Mesothelial cell of epicardium (in vitro differentiated cells): ENCODE measurements at places on chromosomes 7 and 10. TPM values are rescaled to one million over a fixed set of nuclear protein-coding genes. Genes with fewer than 3 reads are reported as not detected.

PON3 gene
- total RNA-seq = not detected in 3 replicates

TRA2A gene
- total RNA-seq = 154 to 165 TPM (median 162 TPM) in 3 replicates

DGKI gene
- total RNA-seq = 1.7 to 2.2 TPM (median 2.0 TPM) in 3 replicates

PI4K2A gene
- total RNA-seq = 18.4 to 20.1 TPM (median 18.7 TPM) in 3 replicates

PRF1 gene
- 0.13 to 0.20 TPM in 2 of 3 replicates, not detected in the other for total RNA-seq

SMARCD3 gene
- 114 to 119 TPM (median 116 TPM) in 3 replicates for total RNA-seq

CAV2 gene
- 8.5 to 10.8 TPM (median 8.9 TPM) in 3 replicates for total RNA-seq

CPXM2 gene
- 0.53 to 0.92 TPM (median 0.86 TPM) in 3 replicates for total RNA-seq

UNCX gene
- not detected in 3 replicates for total RNA-seq

GIMAP5 gene
- total RNA-seq = not detected in 3 replicates

- no peak for DNase-seq
Observed at GRCh38 chr7:149381245-149381644, 79.6 kb downstream of the ZNF777 start.

GRCh38 chr10:58897708-58898107, 278.7 kb upstream of the PHYHIPL start:
- no peak for DNase-seq

GRCh38 chr10:5370493-5371352, 6.0 kb downstream of the UCN3 start:
- DNase-seq = no peak

DNA sequence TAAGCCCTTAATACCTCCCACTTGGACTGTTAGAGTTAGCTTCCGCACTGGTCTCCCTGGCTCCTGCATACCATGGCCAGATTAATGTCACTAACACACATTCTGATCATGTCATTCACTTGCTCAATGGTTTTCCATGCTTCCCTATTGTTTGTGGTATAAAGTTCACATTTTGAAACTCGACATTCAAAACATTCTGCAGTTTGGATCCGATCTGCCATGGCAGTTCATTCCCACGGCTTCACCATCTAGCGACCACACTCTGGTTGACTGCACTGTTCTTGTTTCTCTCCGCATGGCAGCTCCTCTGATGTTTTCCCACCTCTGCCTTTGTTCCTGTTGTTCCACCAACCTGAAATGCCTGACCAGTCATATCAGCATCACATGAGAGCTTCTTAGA, 87.4 kb upstream of the WAC start:
- no peak for DNase-seq

DNA sequence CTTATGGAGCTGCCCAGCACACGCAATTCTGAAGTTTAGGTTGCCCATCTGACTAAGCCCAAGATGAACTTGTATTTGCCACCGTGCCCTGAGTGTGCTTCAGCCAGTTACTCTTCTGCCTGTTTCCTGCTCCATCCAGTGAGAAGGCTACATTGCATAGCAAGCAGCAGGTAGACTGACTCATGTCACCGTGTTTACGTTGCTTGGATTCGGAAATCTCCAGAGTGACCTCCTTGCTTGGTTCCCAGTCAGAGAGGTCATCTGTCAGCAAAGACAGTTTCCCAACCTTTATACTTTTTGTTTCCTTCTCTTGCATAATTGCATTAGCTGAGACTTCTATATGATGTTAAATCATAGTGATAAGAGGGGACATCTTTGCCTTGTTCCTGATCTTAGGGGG, 30.9 kb downstream of the NACAD start:
- DNase-seq = no peak

- DNase-seq = no peak
Observed at GRCh38 chr7:55533729-55534080, 38.6 kb downstream of the VOPP1 start.

DNA sequence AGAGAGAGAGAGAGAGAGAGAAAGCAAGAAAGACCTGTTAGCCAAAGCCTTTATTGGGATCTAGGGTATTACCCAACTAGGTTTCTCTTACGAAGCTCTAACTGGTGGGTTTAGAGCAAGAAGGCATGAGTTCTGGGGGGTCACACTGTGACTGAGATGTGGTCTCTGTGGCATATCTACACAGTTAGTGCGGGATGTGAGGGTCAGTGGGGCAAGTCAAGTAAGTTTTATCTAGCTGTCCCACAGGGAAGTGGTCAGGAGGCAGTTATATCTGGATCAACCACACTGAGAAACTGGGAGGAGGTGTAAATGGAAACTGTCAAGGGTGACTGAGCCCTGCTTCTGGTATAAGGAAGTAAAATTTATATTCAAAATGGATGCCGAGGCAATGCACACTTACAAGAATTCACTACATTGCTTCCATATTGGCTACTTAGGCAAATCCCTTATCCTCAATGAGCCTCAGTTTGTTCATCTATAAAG, 331.6 kb upstream of the HPS1 start:
- DNase-seq = no peak

DNA sequence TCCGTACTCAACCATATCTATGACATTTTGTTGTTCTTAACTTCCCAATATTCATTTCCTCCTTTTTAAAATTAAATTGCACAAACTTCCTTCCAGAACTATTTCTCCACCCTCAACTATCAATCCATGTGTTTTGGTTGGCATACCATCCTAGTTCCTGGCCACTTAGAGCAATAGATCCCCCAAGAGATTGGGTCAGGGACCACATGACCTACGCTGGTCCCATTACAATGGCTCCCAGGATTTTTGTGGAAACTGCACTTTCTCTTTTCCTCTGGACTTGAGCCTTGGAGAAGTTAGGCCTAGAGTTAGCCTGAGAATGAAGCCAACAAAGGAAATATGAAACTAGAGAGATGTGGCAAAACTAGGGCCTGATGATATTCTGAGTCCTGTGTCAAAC, 55.7 kb upstream of the CASD1 start:
- no peak for DNase-seq

GRCh38 chr10:119872610-119872859, at the start of gene MCMBP:
Gene MCMBP, minus strand, starts transcription at chr10:119872843. Its CDS starts 259 bp downstream, at chr10:119872584.
- DNase-seq = no peak

GRCh38 chr7:128093614-128094570, 62.7 kb upstream of the LRRC4 start:
- DNase-seq = no peak

DNA sequence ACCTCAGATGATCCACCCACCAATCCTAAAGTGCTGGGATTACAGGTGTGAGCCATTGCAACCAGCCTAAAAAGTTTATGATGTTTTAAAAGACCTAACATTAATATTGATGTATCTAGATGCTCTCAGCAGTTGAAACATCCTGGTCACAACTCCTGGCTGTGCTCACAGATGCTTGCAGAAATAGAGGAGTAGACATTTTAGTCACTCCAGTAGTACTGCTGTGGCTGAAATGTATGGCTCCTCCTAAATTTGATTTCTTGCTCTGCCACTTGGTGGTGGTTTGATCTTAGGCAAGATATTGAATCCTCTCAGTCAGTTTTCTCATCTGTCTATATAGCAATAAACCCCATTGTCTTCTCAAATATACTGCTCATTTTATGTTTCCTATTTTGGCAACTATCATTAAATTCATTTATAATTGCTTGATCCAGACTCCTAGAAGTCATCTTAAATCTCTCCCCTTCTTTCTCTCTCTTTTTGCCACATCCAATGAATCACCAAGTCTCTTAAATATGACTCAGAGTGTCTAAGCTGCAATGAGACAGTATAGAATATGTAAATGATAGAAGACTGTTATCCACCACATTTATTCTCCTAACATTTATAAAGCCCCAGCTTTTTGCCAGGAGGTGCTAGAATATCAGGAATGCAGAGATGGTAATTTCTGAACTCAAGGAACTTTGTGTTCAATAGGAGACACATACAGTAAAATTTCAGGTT, 78.1 kb upstream of the NRBF2 start:
- no peak for DNase-seq

GRCh38 chr10:89852872-89853271, 151.5 kb downstream of the KIF20B start:
- no peak for DNase-seq

DNA sequence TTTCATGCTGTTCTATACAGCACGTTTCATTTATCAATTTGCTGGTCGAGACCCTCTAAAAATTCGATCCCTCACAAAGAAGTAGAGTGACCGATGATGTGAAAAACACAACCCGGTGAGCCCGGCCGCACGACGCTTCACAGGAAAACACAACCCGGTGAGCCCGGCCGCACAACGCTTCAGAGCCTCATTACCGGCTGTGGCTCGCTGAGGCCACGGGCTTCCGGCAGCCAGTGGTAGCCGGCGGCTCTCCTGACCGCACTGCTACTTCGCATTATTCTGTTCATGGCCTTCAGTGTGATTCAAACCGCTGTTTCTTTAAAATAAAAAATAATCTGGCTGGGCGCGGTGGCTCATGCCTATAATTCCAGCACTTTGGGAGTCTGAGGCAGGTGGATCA, 42.3 kb upstream of the RBM33 start:
- no peak for DNase-seq

DNA sequence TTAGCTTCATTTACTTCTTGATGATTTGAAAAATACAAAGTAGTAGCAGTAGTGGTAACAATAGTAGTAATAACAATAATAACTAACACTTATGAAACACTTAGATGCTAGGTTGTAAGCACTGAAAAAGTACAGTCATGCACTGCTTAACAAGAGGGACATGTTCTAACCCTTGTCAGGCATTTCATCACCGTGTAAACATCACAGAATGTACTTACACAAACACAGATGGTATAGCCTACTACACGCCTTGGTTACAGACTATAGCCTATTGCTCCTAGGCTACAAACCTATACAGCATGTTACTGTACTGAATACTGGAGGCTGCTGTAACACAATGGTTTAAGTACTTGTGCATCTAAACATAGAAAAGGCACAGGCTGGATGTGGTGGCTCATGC, 60.6 kb downstream of the PUS7 start:
- DNase-seq = no peak

DNA sequence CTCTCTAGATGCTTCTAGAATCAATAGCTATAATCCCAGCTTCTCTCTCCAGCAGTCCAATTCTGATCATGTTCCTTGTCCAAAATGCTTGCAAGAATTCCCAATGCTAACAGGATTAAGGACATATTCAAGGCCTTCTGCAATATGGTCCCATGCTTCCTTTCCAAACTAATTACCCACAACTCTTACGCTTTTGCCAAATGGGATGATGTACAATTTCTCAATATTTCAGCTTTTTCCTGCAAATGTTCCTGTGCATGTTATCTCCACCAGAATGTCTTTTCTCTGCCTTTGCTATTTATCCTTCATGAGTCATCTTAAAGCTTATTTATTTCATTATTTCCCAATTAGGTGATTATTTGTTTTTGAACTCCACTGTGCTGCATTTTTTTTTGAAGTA, 556.4 kb downstream of the SORCS1 start:
- DNase-seq = no peak

DNA sequence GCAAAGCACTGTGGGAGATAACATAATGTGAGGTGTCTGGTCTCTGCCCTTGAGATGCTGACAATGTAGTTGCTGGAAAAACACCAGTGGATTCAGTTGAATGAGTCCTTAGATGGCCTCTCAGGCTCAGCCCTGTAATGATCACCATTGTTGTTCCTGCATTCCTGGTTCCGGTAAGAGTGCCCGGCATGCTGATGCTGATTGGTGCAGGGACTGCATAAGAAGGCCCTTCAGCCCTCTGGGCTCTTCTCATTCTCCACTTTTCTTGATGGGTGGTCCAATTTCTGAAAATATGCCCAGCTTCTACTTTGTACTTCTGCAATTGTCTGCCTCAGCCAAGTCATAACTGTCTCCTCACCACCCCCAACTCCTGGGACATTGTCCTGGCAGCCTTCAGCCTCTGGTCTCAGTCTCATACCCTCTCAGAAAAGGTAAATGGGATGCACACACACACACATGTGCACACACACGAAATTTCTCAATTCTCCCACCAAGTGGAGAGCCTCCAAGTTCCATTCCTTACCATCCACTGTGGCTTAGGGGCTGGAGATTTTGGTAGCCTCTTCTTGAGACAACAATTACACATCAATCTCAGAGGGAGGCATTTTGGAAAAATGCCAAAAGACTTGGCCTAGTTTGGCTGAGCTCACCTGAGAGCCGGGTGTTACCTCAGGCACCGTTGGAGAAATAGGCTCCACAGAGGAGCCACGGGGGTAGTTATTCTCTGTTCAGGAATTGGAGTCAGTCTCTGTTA, 314.9 kb downstream of the RPS24 start:
- no peak for DNase-seq

GRCh38 chr7:101911800-101912715, 94.6 kb downstream of the CUX1 start:
- no peak for DNase-seq

DNA sequence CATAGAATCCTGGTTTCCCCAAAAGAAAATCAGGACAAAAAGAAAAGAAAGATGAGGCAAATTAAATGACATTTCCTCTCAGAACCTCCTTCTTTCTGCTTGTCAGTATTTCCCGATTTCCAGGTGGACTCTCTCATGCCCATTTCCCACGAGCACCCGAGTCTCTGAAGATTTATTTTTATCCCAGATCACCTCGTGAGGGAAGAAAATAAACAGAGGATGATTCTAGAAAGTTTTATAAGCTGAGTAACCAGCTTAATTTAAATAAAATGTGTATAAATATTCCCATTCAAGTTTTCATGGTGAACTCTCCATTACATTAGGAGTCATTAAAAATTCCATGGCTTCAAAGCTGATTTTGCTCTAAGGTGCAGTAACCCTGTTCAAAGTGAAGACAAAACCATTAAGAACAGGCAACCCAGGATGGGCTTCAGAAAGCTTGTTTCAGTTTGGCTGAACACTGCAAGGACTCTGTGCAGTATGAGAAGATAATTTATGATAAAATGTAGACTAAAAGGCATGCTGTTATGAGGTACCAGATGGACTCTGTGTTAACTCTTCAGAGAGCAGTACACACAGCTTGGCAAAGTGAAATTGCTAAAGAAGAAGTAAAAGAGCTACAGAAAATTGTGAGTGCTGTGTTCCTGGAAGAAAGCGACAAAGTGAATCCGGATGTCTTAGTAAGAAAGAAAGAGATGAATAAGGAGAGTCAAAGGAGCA, 521.3 kb upstream of the LRRN3 start:
- no peak for DNase-seq

DNA sequence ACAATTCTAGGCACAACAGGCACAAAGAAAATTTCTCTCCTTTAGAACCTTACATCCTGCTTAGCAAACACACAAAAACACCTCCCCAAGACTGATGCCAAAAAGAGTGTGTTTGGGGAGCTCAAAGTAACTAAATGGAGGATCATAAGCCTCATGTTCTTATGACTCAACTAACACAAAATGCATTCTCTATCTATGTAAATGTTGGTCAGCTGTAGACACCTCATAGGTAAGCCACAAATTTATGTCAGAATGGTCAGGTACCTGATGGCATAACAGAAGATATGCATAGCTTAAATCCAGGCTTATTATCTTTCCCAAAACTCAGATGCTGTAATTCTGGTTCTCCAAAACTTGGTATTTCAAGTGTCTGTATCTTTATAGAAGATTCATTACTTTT, 315.1 kb downstream of the C7orf25 start:
- DNase-seq = no peak

GRCh38 chr7:87414794-87415188, 60.7 kb downstream of the ABCB4 start:
- no peak for DNase-seq

- DNase-seq = no peak
Observed at GRCh38 chr10:98967601-98968000, 268.1 kb downstream of the HPSE2 start.

DNA sequence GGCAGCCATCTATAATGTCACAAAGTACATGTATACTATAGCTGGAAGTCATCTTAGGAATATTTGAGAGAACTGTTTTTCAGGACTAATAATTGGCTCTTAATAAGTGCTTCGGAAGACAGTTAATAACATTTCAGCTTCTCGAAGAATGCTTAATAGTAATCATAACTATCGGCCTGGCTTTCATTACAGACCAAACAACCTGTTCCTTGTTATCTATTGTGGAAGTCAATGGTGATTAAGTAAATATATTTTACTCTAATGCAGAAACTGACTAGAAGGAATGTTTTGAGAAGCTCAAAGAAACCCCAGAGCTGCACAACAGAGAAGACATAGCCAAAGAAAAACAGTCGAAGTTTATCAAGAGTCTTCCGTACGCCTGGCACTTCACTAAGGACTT, 106.8 kb upstream of the FAM133B start:
- no peak for DNase-seq
